ENCODE measurements at places on chromosomes 12 and 14. TPM values are rescaled to one million over a fixed set of nuclear protein-coding genes. Genes with fewer than 3 reads are reported as not detected.

Gene MCRS1
- total RNA-seq = 42.9 TPM

Gene INSM2
- total RNA-seq = not detected

Gene ADAMTS20
- total RNA-seq = not detected

Gene DIO2
- total RNA-seq = not detected

DNA sequence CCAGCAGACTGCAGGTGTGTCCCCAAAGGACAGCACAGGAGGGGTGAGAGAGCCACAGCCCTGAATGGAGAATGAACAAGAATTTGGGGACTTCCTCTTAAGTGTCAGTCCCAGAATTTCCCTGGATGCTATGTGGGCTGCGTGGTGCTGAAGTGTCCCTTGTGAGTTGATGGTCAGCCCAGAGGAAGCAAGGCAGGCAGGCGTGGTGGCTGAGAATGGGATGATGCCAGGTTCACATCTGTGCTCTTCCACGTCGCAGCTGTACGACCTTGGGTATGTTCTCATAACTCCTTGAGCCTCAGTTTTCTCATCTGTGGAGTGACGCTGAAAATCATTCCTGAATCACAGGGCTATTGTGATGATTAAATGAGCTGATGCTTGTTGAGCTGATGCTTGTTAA is 62.1 kb upstream of the GPATCH2L start:
- DNase-seq = no peak

DNA sequence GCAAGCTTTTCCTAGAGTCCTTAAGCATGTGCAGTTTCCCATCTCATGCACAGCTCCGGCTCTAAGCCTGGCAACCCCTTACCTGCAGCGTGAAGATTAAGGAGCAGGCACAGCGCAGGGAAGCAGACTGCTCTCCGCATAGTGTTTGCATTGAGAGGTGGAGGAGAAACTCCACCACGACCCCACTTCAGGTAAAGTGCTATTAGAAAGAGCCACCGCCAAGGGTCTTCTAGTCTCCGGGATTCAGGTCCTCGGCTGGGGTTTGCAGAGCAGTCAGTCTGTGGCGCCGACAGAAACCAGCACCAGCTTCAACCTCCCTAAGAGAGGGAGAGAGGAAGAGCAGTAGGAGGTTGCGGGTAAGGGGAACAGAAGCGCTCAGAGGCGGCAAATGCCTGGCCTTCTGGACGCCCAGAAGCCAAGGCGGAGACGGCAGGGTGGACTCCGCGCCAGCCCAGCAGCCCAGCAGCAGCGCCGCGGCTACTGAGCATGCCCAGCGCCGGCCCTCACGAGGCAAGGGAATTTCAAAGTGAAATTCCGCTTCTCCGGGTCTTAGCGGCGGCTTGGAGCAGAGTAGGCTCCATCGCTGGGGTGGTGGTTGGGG is at the start of gene PTPRR:
Gene PTPRR (minus strand): TSS at position 488 of the 601 bp plus-strand sequence. CDS start 348 bp downstream, at position 140.
- DNase-seq = no peak

DNA sequence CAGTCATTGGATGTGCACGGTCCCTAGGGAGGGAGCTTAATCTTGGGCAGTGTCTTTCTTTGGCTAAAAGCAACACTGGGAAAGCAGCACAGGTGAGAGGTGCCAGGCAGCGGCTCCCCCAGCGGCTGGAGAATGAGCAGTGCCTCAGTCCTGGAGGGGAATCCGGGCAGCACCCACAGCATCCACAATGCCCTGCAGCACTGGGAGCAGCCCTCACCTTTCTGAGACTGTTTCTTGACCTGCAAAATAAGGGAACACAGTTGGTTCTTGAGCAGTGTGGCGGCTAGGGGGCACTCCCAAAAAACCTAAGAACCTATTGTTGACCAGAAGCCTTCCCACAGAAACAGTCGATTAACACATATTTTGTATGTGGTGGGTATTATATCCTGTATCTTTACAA is 75.8 kb downstream of the SINHCAF start:
- no peak for DNase-seq

DNA sequence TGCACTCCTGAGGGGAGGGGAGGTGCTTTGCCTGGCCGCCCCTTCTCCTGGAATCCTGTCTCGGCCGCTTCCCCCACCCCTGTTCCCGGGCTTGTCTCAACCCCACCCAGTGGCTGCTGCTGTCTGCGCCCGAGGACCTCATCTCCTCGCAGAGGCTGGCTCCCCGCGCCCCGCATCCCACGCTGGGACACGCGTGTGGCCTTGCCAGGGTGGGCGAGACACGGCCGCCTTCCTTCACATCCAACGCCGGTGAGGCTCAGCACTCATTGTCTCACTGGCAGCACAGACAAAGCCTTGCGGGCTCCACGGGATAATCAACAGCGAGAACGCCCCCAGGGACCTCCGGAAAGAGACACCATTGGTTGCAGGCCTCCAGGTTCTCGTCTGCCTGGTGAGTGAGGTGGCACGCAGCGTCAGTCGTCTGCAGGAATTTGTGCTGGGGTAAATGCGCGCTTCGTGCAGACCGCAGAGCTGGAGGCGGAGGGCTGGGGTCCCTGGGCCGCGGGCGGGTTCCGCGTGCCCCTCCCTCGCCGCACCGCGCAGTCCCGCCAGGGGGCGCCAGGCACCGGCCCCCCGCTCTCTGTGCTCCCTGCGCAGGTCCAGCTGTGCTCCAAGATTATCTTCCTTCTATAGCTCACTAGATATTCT is 26.8 kb downstream of the CCDC177 start:
- peak; percentile 8 for DNase-seq

GRCh38 chr12:88153959-88154358 is 11.9 kb downstream of the TMTC3 start:
- DNase-seq = peak; percentile 67
